ENCODE measurements at places on chromosomes 1 and 21.

- DNase-seq: no peak
Observed at GRCh38 chr1:15139654-15140350, 13.7 kb upstream of the TMEM51 start.

DNA sequence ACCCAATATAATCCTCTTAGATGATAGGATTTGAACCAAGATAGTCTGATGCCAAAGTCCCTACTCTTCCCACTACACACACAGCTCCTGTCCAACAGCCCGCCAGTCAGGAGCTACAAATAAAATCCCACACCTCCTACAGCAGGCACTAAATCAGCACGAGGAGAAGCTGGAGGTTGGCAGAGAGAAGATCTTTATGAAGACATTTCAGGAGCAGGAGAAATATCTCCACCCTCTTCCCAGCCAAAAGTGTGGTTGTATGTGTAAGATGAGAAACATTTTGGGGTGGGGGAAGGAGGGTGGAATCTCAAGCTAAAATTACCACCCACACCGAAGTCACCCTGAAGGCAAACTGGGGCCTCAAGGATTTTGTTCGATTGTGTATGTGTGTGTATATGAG, 54.5 kb downstream of the PLXNA2 start:
- DNase-seq: no peak

DNA sequence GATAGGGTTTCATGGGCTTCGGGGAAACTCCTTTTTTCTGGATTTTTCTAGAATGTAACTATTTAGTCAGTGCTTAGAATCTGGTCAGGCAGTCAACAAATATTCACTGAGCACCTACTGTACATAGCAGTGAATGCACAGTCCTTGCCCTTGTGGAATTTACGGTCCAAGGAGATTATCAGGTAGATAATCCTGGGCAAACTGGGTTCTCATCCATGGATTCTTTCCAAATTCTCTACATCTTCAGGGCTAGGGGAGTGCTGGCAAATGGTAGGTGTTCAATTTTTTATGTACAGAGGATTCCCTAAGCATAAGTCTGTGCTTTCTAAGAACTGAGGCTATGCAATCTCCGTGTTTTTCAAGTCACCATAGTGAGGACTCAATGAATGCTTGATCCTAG, 140.7 kb upstream of the CD34 start:
- DNase-seq: no peak

- DNase-seq: no peak
Observed at GRCh38 chr1:41498804-41499203, 14.3 kb upstream of the EDN2 start.

GRCh38 chr1:223364685-223365382, 858 bp upstream of the SUSD4 start:
- peak; percentile 32 for DNase-seq

GRCh38 chr1:80384959-80385358, 1378.4 kb upstream of the ADGRL4 start:
- DNase-seq: no peak

DNA sequence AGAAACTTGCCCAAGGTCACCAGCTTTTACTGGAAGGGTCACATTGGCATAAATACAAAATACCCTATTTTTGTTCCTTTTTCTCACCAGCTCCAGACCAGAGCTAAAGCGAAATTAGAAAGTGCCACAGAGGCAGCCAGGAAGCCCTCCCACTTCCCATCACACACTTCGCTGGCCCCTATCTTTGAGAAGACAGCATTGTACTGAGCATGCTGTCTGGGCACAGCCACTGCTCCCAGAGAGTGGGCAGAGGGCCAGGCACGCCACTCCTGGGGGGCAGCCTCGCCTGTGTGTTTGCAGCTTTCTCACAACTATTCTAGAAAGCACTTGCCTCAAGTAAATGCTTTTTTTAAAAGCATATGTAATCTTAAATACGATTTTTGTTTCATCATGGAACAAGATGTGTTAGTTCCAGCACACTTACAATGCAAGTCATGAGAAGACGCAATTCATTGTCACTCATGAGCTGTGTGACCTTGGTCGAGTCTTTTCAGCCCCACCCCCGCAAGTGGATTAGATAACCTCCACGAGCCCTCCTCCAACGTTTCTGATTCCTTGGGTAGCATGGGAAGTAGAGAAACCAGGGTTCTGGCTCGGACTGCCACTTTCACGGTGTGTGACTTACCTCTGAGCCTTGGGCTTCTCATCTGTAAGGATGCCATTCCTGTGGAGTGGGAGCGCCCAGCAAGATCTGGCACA, 25.7 kb upstream of the EPHA8 start:
- DNase-seq: no peak

GRCh38 chr1:55287723-55288122, 72.6 kb upstream of the USP24 start:
- no peak for DNase-seq

GRCh38 chr1:24754229-24754628, 9.0 kb downstream of the CLIC4 start:
- DNase-seq: no peak

DNA sequence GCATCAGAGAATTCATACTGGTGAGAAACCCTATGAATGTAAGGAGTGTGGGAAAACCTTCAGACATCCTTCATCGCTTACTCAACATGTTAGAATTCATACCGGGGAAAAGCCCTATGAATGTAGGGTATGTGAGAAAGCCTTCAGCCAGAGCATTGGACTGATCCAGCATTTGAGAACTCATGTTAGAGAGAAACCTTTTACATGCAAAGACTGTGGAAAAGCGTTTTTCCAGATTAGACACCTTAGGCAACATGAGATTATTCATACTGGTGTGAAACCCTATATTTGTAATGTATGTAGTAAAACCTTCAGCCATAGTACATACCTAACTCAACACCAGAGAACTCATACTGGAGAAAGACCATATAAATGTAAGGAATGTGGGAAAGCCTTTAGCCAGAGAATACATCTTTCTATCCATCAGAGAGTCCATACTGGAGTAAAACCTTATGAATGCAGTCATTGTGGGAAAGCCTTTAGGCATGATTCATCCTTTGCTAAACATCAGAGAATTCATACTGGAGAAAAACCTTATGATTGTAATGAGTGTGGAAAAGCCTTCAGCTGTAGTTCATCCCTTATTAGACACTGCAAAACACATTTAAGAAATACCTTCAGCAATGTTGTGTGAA, 12.8 kb downstream of the ZFP69B start:
- no peak for DNase-seq

DNA sequence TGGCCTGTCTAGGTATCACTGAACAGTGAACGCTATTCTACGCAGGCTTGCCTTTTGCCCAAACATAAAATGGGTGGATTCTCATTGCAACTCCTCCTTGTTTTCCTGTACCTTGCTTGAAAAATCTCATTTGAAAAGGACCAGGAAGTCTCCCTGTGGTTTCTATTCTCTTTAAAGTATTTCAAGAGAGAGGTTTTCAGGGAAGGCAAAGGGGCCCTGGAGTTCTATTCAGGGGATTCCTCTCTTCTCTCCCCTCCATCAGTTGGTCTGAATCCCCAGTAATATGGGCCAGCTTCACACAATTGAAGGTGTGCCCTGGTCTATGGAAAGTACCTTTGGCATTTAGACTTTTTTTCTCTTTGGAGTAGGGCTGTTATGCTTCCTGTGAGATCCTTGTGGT, 311.3 kb downstream of the RGS7 start:
- no peak for DNase-seq

DNA sequence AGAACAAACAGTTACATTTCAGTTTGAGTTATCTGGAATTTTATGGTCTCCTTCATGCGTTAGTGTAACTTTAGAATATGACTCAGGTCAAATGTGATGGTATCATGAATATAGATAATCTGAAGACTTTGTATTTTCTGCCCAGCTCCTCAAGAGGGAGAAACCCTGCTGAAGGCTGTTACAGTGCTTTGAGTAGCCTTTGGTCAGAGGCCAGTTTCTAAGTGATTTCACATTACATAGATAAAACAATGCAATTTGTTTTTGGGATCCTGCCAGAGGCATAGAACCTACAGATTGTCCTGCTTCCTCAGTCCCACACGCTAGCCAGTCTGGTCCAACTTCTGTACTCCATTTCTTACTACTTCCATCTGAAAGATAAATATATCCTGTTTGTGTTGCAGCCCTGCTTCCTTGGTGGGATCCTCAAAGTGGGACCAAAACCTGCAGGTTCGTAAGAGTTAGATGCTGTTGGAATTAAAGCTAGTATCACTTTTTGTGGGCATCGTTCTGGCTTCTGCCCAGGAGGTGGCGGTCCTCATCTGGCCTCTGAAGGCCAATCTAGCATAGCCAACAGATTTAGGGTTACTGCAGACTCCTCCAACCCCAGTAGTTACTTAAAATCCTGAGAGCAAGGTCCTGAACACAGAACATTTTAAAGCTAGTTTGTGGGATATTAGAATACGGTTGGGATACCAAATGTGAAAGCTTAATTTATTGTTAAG, 645.8 kb upstream of the USP24 start:
- DNase-seq: no peak

DNA sequence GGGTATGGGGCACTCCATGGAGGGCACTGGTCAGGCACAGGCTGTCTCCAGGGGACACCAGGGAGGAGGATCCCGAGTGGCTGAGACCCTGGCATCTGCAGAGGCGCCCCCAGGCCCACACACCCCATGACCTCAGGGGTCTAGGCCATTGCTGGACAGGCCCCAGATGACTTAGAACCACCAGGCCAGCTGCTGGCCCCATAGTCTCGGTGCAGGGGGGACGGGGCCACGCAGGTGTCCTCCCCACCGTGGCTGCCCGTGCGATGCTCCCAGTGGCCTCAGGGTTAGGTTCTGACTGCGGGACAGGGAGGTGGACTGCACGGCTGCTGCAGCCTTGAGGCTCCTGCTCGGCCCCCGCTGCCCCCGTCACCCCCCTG, 44.0 kb downstream of the MORN1 start:
- DNase-seq: no peak

DNA sequence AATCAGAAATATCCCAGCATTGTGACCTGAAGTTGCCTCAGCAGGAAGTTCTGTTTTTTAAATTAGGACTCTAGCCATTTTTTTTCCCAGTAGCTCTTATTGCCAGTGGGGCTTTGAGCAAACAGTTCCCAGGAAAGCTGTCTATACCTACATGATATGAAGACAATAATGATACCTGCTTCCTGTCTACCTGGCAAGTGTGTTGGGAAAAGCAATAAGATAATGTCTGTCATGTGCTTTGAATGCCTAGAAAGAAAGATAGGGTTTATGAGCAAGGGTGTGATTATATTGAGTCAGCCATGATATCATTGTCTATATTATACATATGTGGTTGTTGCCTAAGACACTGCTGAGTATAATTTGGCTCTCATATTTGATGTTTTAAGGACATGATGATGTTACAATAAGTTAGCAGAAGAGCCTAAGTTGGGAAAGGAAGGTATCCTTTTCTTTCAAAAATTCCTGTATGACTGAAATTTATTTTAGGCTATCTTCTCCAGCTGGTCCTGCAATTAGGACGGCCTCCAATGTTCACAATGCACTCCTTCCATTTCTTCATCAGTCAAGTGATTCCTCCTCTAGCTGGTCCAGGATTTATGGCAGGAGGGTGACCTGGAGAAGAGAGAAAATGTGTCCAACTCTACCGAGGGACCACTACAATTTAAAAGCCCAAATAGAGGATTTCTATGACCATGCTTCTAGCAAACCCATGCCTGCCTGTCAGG, 99.6 kb upstream of the CDC42BPA start:
- no peak for DNase-seq

DNA sequence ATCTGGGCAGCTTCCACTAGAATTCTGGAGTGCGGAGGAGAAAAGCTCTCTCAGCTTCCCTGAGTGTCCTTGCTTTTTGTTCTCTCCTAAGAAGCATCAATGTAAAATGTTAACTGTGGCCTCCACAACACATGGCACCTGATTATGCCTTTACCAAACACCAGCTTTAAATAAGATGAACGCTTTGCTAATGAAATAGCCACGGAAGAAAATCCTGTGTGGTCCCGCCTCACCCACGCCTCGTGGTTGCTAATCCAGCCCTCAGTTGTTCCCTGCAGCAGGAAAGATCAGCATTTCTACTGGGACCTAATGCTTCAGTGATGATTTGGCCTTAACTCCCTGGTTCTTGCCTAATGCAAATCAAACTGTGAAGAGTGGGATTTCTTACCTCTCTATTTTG, 1.8 kb upstream of the ERG start:
- DNase-seq: no peak

DNA sequence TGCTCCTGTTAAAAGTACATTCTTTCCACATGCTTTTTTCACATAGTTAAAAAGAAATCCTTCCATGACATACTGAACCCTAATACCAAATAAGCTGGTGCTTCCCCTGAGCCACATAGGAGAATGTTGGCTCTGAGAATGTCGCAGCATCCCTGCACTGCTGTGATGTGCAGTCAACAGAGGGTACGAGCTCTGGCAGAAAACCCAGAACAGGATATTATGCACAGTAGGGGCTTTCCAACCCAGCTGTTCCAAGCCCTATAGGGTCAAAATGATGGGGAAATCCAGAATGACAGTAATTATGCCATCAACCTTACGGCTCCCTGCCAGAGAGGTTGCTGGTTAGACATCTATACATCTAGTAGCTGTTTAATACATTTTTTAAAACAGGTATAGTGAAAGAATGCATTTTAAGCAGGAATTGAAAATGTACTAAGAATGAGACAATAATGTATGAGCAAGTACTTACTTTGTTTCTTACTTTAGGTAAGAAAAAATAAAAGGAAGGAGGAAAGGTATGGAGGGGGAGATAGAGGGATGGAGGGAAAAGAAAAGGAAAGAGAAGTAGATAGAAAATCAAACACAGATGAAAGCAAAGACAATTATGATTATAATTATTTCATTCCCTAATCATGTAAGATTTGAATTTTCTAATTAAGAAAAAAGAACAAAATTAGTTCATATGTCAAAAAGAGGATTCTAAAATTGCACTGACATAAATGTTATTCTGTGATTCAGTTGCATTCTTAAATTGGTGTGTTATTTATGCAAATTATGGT, 126.0 kb downstream of the NR5A2 start:
- peak; percentile 36 for DNase-seq

DNA sequence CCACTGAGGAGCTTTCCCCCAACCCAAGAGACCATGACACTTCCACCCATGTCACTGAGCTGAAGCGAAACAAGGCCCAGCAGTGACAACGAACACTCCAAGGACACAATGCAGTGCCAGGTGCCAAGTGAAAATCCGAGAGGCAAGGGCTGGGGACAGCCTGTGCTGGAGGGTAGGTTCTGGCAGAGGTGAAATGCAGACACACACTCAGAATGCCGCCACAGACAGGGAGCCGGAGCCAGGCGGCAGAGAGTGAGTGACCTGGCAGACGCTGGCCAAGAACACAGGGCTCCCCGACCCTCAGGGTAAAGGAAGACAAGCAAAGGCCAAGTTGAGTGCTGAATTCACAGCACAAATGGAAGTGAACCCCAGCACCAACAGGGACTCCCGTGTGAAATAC, 78.9 kb downstream of the CD46 start:
- no peak for DNase-seq
